Cardiac septum (tissue), 1 donor: ENCODE measurements at places on chromosomes 11 and 22.

DNA sequence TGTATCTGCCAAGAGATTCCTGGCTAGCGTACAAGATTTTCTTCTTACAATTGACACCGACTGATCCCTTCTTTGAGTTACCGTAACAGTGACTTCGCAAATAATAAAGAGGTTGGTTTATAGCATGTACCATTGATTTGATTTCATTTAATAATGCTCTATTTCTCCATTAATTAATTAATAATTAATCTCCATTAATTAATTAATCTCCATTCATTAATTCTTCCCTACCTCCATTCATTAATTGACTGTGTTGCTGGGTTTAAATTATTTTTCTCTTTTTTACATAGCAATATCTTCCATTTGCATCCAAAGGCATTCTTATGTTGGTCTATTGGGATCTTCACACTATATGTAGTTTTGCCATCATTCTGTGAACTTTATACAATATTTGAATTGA, 21.0 kb downstream of the OR5AS1 start:
- DNase-seq: no peak

DNA sequence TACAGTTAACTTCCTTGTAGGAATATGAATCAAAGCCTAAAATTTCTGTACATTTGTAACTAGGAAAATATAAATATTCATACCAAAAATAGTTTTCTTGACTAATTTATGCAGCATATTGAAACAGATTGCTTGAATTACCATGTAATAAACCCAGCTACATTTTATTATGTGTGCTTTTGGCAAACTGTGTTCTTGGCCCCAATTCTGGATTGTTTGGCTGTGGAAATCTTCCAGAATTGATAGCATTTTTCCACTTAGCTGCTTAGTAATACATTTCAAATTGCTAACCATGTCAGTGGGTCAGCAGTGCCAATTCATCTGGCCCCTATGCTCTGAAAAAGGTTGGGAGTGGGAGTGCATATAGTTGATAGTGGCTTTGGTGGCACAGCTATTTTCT, 32.3 kb downstream of the PDHX start:
- no peak for DNase-seq

DNA sequence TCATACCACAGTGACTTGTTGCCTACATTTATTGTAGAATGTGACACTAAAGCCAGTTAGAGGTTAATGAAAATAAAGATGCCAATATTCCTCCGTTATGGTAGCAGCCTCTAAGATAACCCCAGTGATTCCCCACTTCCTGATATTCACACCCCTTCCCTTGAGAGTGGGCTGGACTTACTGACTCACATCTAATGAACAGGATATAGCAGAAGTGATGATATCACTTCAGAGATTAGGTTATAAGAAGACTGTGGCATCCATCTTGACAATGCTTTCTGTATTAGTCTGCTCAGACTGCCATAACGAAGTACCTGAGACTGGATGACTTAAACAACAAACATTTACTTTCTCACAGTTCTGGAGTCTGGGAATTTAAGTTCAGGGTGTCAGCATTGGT, 149.6 kb upstream of the MTNR1B start:
- DNase-seq: no peak

DNA sequence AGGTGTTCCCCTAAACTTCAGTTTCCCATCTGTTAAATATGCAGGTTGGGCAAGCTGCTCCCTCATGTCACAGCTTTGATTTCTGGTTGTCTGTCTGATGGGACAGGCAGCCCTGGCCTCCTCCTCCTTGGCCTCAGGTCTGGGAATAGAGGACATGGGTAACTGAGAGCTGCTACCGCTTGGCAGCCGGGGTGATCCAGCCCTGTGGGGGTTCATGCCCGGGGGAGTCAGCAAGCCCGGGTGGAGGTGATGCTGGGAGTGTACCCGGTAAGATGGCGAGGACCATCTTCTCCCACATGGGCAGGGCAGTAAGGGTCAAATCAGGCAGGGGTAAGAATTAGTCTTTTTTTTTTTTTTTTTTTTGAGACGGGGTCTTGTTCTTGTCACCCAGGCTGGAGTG, 845.0 kb downstream of the TBC1D22A start:
- DNase-seq: peak; percentile 62

GRCh38 chr11:33855500-33855899, 36.4 kb downstream of the LMO2 start:
- no peak for DNase-seq

GRCh38 chr11:16749666-16750065, 11.2 kb downstream of the C11orf58 start:
- no peak for DNase-seq

- no peak for DNase-seq
Measured at GRCh38 chr22:44455963-44456358, 42.1 kb downstream of the RTL6 start.

GRCh38 chr22:17925431-17925841, 98.9 kb downstream of the MICAL3 start:
- DNase-seq: no peak

GRCh38 chr11:120964857-120965256, 59.0 kb upstream of the TBCEL start:
- no peak for DNase-seq
